CD4-positive, alpha-beta memory T cell (primary cell): ENCODE measurements at places on chromosomes 5 and 9.

DNA sequence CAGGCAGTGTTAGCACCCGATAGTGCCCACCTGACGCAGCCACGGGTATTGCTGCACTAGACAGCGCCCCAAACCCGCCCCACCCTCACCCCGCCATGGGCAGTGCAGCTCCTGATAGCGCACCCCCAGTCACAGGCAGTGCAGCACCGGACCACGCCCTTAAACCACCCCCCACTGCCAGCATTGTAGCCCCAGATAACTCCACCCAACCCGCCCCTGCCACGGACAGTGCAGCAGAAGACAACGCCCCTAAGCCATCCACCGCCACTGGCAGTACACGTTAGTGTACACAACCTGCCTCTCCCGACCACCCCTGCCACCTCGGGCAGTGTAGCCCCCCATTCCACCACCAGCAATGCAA lies 825 bp upstream of the PCAT7 start:
- DNase-seq, result no peak

DNA sequence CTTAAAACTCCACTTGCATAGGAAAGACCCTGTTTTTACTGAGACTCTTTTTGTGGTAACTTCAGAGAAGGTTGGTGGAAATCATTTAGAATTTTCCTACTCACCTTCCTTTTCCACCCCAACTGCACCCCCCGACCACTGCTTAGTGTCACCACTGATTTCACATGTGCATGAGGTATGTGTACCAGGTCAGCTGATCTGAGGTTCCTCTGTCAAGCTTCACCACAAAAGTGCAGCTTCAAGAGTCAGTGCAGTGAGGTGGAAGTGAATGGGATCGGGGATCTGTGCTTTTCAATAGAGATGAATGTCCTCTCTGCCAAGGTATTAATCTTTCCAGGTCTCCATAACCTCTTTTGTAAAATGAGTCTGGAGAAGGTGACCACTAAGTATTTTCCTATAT lies 260.5 kb upstream of the WWC1 start:
- DNase-seq, result no peak

DNA sequence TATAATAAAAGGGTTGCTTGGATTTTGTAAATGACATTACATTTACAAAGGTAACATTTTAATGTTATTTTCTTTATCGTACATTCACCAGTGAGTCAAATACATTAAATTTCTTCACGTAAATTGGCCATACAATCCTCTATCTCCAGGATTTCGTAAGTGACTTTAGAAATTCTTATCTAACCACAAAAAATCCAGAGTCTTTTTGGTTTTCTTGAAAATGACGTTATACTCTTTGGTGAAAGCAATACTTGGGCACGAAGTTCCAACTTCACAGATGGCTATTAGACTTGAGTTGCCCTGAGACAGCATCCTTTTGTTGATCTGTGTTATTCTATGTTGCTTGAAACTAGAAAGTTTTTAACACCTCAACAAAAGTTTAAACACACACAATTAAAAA lies 87.4 kb upstream of the CDH10 start:
- DNase-seq, result no peak

- no peak for DNase-seq
Measured at GRCh38 chr5:167339205-167339604, 952.2 kb upstream of the WWC1 start.

- no peak for DNase-seq
Measured at GRCh38 chr5:178777520-178777919, 47.1 kb upstream of the ZNF354A start.
